ENCODE measurements at places on chromosomes 7 and 10.

DNA sequence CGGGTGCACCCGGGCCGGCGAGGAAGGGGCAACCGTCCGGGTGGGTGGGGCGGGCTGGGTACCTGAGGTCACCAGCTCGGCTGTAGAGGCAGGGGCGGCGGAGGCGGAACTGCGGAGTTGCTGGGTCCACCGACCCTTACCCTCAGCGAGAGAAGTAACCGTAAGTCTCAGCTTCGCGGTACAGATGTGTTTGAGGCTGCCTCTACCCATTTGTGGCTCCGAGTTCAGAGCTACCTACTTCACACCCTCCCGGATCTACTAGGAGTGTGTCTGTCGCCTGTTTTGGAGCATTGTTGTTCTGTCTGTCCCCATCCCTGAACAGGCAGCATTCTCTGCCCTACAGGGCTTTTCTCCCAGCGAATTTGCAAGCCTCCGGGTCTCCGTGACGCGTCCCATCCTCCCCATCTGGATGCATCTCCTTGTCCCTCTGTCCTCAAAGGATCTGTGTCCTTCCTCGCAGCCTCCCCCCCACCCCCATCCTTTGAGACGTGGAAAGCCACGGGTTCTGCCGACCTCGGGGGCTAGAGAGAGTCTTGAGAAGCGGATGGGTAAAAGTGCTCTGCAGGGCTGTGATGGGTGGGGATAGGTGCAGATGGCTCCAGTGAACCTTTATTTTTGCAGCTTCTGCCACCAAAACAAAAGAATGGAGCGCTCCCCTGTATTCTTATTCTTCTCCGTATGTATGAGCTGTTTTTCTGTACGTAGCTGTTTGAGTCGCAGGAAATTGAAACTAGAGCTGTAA is 757 bp downstream of the ANKIB1 start:
- peak; percentile 37 for DNase-seq

DNA sequence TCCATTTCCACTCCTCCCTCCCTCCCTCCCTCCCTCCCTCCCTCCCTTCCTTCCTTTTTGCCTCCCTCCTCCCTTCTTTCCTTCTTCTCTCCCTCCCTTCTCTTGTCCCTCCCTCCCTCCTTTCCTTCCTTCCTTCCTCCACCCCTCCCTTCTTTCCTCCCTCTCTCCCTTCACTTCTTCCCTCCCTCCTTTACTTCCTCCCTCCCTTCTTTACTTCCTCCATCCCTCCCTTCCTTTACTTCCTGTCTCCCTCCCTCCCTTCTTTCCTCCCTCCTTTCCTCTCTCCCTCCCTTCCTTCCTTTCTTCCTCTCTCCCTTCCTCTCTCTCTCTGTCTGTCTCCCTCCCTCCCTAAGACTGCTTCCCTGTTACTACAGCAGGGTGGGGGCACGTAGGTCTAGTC is 598.6 kb upstream of the FOXK1 start:
- no peak for DNase-seq

- DNase-seq = no peak
Observed at GRCh38 chr7:154965014-154965413, 37.9 kb downstream of the PAXIP1 start.

DNA sequence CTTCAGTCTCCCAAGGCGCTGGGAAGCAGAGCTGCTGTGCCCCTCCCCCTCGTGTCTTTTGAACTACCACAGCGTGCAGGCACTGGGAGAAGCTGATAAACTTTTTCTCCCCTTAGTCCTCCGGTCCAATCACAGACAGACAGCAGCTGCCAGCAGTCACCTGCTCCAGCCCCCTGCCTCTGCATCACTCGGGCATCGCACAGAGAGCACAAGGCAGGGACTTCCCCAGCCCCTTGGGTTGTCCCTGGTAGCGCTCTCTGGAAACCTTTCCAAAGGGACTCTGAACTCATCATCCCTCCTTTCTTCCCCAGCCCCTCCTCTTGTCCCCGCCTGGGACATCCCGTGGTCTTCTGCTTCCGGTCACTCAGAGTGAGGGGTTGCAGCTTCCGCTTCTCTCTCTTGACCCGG is 1.4 kb upstream of the NEUROG3 start:
- peak; percentile 15 for DNase-seq

- no peak for DNase-seq
Observed at GRCh38 chr7:98185101-98185500, 26.1 kb upstream of the BHLHA15 start.

DNA sequence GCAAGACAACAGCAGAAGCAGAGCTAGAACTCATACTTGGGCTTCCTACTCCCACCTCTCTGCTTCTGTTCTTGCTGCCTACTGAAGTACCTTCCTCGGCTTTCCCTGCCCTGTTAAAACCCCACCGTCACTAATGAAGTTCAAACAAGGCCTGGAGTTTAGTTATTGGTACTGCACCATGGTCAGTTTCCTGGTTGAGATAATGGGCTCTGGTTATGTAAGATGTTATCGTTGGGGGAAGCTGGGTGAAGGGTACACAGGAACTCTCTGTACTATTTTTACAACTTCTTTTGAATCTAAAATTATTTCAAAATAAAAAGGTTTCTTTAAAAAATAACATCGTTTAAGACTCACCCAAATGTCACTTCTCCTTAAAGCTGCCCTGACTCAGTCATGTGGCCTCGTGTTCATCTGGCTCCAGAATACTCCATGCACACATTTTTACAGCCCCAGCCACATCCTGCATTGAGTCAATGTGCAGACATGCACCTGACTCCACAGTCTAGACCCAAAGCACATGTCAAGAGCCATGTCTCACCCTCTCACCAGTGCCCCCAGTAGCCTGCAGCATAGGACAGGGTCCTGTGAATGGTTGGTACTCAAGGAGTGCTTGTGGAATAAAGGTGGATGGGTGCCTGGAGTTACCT is 36.9 kb upstream of the AQP1 start:
- no peak for DNase-seq

DNA sequence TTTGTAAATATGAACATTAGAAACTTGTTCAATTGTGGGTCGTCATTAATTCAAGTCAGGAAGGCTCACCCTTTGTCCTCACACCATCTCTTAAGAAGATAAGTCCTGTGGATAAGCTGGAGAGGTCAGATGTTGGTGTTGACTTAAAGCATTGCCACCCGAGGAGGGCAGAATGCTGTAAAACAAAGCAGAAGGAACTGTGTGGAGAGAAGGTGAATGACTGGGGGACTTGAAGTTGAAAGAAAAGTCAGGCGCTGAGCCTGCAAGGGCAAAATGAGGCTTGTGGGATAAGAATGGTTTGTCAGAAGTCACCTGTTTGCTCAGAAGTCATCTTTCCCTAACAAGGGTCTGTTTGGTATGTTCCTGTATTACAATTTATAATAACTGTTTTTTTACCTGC is 9.1 kb downstream of the RPA3 start:
- DNase-seq = no peak

DNA sequence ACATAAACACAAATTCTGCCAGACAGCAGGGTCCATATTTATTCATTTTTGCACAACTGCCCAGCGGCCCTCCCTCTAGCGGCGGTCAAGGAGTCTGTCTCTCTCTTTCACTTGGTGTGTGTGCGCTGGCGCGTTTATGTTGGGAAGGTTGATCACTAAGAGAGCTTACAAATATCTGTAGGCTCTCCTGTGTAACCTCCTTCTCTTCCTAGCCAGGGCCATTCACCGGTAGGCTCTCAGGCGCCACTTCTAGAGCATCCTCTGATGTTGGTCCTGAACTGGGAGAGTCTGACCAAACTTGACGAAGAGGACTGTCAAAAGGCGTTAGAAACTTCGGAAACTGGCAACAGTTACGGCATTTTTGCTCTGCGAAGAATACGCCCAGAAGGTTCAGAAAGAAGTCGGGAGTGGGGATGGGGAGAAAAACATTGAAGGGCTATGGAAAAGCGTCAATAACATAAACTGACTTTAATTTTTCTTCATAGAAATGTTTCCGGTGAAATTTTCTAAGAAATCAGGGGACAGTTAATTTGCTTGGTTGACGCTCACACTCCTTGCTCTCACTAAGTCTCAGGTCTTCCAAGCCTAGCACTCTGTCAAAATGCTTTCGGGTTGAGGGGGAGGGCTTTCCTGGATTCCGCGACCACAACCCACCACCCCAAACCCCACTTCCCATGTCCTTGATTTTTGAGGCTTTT is 731.1 kb downstream of the ZWINT start:
- peak; percentile 40 for DNase-seq

DNA sequence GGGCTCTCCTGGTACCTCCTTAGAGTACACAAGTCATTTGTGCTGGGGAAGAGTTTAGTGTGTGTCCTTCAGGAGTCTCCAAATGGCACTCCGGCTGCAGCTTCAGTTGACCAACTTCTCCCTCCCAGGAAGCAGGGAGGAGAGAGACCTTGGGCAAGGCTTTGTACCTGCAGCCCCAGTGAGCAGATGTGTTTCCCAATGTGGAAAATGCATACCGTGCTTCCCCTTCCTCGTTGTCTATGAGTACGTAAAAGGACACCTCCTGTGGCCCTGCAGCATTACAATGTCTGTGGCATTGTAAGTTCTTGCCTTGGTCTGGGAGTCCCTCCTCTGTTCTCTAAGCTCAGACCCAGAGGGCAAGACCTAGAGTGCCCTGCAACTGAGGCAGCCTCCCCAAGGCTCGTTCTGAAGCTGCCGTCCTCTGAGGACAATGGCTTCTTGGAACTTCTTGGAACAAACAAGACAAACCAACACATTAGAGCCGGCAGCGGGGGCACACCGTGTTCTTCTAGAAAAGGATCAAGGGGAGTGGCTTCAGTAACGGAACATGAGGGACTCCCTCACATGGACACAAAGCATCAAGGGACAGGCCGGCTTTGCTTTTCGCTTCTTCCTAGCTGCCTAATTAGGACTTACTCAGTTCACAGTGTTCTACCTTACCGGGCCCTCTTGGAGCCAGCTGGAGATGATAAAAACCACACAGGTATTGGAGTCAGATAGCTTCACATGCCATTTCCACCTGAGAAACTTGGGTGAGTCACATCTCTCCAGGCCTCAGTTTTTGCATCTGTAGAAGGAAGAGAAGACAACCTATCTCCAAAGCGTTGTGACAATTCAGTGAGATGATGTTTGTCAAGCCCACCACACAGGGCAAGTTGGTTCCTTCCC is 20.9 kb upstream of the PPA1 start:
- no peak for DNase-seq

DNA sequence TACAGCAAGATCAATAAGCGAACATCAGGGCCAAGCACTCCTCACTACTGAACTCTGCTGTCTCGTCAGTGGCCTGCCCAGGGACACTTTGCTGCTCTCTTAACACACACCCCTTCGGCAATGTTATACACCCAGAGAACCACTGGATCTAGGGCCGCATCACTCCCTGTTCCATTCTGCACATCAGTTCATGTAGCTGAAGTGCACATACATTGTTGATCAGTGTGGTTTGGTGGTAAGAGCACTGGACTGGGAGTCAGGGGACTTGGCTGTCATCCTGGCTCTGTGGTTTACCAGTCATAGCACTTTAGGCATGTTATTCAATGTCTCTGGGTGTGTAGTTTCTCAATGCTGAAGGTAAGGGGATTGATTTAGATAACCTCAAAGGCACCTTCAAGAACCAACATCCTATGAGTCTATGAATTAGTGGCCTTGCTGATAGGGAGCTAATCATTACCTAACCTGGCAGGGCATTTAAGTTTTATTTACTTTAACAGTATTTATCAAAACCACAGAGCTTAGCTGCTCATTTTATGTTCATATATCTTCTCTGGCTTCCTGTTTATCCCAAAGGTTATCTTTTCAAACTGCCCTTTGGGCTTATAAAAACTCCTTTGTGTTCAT is 24.8 kb downstream of the DUSP5 start:
- DNase-seq = no peak

DNA sequence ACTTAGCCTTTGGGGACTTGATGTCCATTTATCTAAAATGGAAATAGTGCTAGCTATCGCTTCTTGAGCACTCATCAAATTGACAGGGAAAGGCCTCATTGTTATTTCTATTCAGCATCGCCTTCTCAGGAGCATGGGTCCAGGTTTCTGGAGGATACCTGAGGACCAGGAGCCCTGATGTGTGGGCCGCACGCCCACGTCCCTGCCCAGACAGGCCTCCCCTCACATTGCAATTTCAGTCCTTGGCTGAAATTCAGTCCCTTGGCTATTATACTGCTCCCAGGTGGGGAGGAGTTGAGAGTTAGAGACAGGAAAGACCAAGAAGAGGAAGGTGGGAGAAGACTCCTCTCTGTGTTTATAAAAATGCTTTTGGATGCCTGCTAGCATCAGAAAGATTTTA is 38.9 kb downstream of the GPRIN2 start:
- no peak for DNase-seq

GRCh38 chr7:26180792-26181198 is 19.8 kb downstream of the HNRNPA2B1 start:
- DNase-seq = no peak

DNA sequence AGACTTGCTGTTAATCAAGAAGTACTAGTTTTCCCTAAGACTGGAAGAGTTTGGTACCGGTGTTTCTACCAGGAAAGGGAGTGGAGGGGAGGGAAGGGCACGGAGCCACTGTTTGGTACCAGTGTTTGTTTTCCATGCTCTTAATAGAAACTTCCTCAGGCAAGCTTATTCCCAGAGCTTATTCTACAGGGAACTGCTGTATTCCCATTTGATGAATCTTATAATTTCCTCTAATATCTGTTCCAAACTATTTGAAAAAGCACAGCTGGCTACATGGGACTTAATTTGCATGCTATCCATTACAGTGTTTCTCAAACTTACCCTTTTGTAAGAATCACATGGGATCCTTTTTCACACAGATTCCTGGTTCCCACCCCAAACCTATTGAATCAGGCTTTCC is 23.7 kb downstream of the SLC26A4 start:
- DNase-seq = no peak

DNA sequence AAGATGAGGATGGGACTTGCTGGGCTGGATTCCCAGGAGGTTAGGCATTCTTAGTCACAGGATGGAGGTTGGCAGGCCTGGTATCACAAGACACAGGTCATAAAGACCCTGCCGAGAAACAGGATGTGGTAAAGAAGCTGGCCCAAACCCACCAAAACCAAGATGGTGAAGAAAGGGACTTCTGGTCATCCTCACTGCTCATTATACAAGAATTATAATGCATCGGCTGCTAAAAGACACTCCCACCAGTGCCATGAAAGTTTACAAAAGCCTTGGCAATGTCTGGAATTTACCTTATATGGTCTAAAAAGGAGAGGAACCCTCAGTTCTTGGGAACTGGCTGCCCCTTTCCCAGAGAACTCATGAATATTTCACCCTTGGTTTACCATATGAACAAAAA is 345.5 kb upstream of the POM121L12 start:
- DNase-seq = no peak

- DNase-seq = peak; percentile 37
Observed at GRCh38 chr7:158353606-158354570, 233.7 kb downstream of the PTPRN2 start.

DNA sequence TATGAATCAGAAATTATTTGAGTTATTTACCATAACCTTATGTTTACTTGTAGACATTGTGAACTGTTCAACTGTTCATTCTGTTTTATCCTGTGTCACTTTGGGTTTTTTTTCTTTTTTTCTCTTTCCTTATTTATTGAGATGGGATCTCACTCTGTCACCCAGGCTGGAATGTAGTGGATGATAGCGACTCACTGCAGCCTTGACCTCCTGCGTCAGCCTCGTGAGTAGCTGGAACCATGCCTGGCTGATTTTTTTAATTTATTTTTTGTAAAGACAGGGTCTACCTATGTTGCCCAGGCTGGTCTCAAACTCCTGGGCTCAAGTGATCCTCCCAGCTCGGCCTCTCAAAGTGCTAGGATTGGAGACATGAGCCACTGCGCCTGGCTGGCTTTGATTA is 97.1 kb downstream of the CSTF2T start:
- DNase-seq = no peak
